Choroid plexus epithelial cell (primary cell): ENCODE measurements at places on chromosomes 1 and 21.

GRCh38 chr1:183303901-183304300 is 114.3 kb downstream of the NMNAT2 start:
- no peak for DNase-seq

DNA sequence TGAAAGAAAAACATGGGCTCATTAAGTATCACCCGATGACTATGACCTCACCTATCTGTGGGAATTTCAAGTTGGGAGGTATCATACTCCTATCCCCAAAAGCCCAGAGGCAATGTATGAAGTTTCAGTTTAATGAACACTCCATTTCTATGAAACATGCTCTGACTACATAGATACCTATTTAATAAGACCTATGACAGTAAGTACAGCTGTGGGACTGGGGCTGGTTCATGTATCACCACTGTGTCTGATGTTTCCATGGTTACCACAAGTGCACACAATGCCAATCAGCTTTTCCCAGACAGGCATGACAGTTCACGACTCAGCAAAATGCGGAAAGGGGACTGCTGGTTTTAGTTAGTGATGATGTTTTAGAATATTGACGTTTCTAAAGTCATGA is 167.7 kb downstream of the SIPA1L2 start:
- no peak for DNase-seq

- DNase-seq, result no peak
These were observed 1.6 kb upstream of the DNMT3L start for GRCh38 chr21:44263221-44263760.

- peak; percentile 76 for DNase-seq
These were observed at the start of gene DNAH14 for GRCh38 chr1:224929335-224930237. Gene DNAH14 (plus strand): TSS chr1:224929675. CDS start chr1:224952703, 23,028 bp downstream.

DNA sequence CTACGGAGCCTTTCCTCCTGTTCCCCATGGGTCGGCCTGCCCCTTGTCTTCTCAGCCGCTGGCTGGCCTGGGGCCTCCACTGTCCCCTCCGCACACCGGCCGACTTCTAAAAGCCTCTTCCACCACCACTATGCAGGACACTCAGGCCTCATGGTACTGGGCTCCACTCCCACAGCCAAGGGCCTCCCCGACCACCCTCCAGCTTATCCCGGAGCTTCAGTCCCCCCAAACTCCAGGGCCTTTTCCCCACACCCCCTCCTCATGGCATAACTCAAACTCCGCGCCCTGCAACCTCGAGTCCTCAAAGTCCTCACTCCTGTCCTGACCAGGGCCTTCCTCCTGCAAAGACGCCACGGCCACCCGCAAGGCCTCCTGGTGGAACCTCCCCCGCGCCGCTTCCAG is 2.0 kb downstream of the LRRC41 start:
- DNase-seq, result no peak

GRCh38 chr21:17495680-17496079 is 17.2 kb upstream of the CXADR start:
- DNase-seq, result peak; percentile 40

DNA sequence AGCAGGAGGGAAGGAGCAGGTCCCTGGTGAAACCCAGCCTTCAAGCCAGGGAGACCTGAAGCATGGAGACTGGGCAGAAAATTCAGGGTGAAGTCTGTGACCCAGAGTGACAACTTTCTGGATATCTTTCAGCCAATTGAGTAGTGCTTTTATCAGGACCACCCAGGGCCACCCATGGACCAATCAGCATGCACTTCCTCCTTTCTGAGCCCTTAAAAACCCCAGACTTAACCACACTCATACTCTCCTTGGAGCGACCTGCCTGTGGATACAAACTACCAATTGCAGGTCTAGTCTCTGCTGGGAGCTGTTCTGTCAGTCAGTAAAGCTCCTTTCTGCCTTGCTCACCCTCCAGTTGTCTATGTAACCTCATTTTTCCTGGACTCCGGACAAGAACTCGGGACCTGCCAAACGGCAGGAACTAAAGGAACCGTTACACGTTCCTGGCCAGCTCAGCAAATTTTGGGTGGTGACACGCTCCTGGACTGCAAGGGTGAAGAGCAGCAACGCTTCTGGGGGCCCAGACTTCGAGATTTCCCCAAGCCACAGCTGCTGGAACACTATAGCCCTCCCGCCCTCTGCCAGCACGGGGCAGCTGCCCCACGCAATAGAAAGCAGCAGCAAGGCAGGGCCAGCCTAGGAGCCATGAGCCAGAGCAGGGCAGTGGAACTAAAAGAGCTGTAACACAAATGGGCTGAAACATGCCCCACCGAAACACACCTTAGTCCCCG is 1183.4 kb downstream of the AMY1C start:
- no peak for DNase-seq

GRCh38 chr1:206555473-206555935 is 48.2 kb downstream of the RASSF5 start:
- DNase-seq, result no peak

- no peak for DNase-seq
These were observed 13.6 kb upstream of the C1QTNF12 start for GRCh38 chr1:1259951-1260600.

GRCh38 chr21:14757533-14758327 is 211.6 kb upstream of the SAMSN1 start:
- peak; percentile 30 for DNase-seq

DNA sequence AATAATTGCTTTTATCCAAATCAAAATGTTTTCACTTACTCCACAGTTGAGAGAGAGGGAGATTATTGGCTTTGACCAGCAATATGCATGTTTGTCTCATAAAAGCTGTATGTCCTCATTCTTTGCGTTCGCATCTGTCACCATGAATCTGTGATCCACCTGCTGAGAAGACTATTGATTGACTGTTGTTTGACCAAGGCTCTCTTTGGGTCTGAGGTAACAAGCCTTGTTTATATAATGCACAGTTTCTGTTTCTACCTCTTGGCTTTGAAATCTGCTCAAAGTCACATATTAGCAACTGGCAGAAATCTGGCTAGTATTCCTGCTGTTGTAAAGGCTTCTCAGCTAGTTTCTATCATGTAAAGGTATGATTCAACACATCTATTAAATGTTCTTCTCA is 157.0 kb downstream of the LYPLAL1 start:
- DNase-seq, result no peak

GRCh38 chr1:47676311-47677054 is 238.6 kb downstream of the FOXD2 start:
- DNase-seq, result no peak

DNA sequence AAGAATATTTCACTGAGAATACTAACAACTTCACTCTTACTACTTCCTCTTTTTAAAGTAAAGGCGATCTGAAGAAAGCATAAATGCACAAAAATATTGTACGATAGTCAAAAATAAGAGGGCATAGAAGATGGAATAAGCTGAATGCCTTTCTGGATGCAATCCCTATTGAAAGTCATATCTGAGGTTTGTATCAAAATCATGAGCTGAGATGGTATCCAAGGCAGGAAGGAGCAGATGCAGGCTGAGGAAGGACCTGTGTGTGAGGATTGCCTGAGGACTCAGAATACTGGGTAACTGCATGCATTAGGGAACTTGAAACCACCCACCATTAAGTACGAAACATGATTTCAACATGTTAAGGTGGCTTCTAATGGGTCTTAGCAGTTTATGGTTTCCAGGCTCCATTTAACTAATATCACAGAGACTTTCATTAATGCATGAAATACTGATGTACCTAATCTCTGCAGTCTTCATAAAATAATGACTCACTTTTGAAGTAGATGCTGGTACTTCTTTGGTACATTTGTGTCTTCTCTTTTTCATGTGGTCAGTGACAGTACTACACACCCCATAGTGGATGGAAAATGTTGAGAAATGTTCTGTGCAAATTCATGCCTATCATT is 29.6 kb upstream of the RGS1 start:
- DNase-seq, result peak; percentile 58

DNA sequence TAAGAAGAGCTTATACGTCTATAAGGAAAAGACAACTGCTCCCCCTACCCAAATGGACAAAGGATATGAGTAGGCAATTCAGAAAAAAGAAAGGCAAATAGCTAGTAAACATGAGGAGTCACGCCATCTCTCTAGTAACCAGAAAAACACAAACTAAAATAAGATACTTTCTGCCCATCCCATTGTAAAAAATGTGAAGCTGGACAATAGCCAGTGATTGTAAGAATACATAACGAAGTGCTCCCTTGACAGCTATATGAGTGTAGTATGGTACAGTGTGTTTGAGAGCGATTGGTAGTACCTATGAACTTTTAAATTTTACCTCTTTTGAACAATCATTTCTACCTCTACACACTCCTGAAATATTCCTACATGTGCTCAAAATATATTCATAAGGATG is 7.5 kb upstream of the GJA8 start:
- no peak for DNase-seq

GRCh38 chr1:43448955-43449707 is 4.6 kb downstream of the HYI start:
- DNase-seq, result no peak

- no peak for DNase-seq
These were observed 21.2 kb downstream of the PEX14 start for GRCh38 chr1:10495952-10496351.
